ENCODE measurements at places on chromosomes 3 and 15. TPM values are rescaled to one million over a fixed set of nuclear protein-coding genes. Genes with fewer than 3 reads are reported as not detected.

DNA sequence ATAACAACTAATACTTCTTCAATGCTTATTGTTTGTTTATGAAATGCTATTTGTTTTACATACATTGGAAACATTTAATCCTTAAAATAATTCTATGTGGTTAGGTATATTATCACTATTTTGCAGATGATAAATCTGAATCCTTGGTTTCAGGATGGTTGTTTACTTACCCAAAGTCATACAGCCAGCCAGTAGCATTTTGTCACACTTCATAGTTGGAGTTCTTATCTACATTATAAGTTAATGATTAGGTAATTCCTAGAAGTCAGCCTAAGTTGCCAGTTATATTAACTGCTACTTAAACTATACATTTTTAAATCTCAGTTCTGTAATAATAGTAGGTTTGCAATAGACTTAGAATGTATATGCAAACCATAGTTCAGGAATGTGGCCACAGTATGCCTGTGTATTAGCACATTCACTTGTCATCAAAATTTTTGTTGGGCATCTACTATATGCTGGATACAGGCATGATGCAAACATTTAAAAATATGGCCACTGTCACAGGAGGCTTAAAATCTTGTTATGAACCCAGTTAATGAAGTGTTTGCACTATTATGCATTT is 187.9 kb downstream of the UBE2E2 start:
- no peak overlapping the region for H3K27ac ChIP-seq
- H3K4me3 ChIP-seq: no peak overlapping the region
- H3K27me3 ChIP-seq: no peaks in the 10 kb centered on the region
- no peaks in the 10 kb centered on the region for H3K36me3 ChIP-seq
- H3K4me1 ChIP-seq: peaks cover 3% of the 10 kb centered on the region

- H3K4me3 ChIP-seq: no peak overlapping the region
- no peaks in the 10 kb centered on the region for H3K36me3 ChIP-seq
- H3K4me1 ChIP-seq: no peaks in the 10 kb centered on the region
These were observed 39.7 kb upstream of the GPD1L start for GRCh38 chr3:32066686-32067085.

- DNase-seq: no peak
- no peak overlapping the region for H3K27ac ChIP-seq
- H3K36me3 ChIP-seq: no peaks in the 10 kb centered on the region
- no peaks in the 10 kb centered on the region for H3K4me1 ChIP-seq
These were observed 286.3 kb downstream of the RAP2B start for GRCh38 chr3:153448151-153448829.

Gene MAN2A2
- total RNA-seq: 73.9 TPM

DNA sequence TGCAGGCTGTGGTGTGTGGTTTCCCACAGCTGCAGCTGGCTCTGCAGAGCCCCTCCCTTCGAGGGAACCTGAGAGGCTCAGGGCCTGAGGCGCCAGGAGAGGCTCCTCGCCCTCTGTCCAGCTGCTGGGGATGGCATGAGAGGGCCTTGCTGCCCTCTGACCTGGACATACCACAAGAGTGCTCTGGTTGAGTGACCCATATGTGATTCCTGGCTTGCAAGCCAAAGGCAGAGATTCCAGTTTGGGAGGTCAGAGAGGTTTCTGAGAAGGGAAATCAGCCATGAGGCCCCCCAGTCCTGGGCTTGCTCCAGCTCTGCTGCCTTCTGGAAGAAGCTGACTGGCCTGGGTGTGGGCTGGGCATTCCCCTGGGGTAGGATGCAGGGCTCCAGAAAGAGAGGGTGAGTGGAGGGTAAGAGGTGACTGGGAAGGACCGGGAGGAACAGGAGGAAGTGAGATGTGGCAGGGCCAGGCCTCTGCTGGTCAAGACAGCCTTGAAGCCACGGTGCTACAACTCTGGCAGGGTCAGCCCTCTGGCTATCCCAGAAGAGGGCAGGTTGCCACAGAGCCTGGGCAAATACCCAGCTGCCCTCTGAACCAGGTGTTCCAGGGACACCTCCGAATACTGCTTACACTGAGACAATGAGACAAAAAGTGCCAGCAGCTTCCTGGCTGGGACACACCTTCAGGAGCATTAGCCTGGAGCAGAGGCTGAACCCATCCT is 16.0 kb upstream of the SRP14 start:
- peak overlapping the region; percentile 71 for H3K27ac ChIP-seq
- DNase-seq: no peak
- no peak overlapping the region for H3K4me3 ChIP-seq
- no peaks in the 10 kb centered on the region for H3K36me3 ChIP-seq
- peaks cover 12% of the 10 kb centered on the region for H3K4me1 ChIP-seq
- no peaks in the 10 kb centered on the region for H3K27me3 ChIP-seq

- H3K27me3 ChIP-seq: no peaks in the 10 kb centered on the region
- peaks cover 9% of the 10 kb centered on the region for H3K4me1 ChIP-seq
- no peak overlapping the region for H3K4me3 ChIP-seq
- no peak for DNase-seq
- no peaks in the 10 kb centered on the region for H3K36me3 ChIP-seq
These were observed 332.7 kb upstream of the LRRFIP2 start for GRCh38 chr3:37506956-37507535.

Gene SLC26A6
- total RNA-seq: 7.5 TPM

Gene SGO1
- 9.6 TPM for total RNA-seq

DNA sequence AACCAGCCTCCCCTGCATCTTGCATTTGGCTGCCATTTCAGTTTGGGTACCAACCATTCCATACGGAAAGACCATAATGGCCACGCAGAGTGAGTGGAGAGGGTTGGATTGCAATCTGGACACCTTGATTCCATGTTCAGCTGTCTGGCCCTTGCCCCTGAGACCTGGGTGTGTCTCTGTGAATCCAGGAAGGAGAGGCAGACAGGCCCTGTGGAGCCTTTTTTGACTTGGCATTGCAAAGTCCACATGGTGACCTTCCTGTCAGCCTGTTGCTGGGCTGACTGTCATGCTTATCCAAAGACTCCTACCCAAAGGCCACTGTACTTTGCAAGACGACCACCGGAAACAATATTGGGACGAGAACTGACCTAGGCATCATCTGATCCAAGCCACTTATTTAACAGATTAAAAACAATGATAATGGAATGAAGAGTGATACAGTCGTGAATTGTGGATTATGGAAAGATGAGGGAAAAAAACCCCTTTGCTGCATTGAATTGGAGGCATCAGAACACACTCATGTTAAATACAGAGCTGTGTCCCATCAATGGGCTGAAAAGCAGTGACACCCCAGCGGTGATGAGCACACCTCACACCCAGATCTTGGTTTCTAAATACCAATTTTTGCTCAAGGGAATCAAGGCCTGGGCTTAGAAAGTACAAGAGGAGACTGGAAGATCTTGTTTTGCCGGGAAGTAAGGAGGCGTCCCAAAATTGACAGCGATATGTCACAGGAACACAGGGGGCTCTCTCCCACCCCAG is 86.0 kb downstream of the LRRK1 start:
- no peak overlapping the region for H3K4me3 ChIP-seq
- H3K36me3 ChIP-seq: no peaks in the 10 kb centered on the region
- H3K4me1 ChIP-seq: peaks cover 10% of the 10 kb centered on the region
- no peak overlapping the region for H3K27ac ChIP-seq
- H3K27me3 ChIP-seq: no peaks in the 10 kb centered on the region

GRCh38 chr15:100095541-100096247 is 246.1 kb downstream of the ADAMTS17 start:
- no peaks in the 10 kb centered on the region for H3K27me3 ChIP-seq
- H3K4me3 ChIP-seq: no peak overlapping the region
- no peaks in the 10 kb centered on the region for H3K4me1 ChIP-seq
- no peak overlapping the region for H3K27ac ChIP-seq

- H3K27ac ChIP-seq: no peak overlapping the region
- DNase-seq: no peak
- H3K36me3 ChIP-seq: no peaks in the 10 kb centered on the region
- no peak overlapping the region for H3K4me3 ChIP-seq
- no peaks in the 10 kb centered on the region for H3K27me3 ChIP-seq
These were observed 12.9 kb downstream of the CRABP1 start for GRCh38 chr15:78353093-78353492.

DNA sequence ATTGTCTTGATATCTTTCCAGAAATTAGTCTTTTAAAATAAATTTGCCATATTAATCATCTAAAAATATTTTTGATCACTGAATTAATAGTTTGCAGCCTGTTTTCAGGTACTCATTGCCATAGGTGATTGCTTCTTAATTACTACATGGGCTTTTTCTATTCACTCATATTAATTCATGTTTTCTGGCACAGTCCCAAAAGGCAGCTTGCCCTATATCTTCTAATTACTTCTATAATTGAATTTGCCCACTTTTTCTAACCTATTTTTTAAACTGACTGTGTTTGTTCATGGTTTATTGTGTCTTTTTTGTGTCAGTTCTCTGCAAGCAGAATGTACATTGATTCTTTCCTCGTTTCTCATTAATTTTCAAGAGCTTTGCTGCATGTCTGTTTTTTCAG is 85.7 kb upstream of the SOX2 start:
- no peak overlapping the region for H3K4me3 ChIP-seq
- no peak for DNase-seq
- H3K27ac ChIP-seq: no peak overlapping the region

DNA sequence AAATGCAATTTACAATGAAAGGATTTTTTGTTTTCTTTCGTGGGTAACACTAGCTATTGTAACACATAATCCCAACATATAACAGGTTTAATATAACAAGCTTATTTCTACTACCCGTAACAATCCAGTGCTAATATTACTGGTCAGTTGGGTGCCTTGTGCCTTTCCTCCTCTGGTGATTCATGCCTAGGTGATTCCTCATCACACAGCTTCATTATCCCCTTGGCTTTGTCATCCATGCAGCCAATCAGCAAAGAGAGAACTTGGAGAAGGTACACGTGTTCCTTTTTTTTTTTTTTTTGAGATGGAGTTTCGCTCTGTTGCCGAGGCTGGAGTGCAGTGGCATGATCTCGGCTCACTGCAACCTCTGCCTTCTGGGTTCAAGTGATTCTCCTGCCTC is 30.7 kb downstream of the CHST14 start:
- no peaks in the 10 kb centered on the region for H3K27me3 ChIP-seq
- H3K27ac ChIP-seq: no peak overlapping the region
- H3K4me3 ChIP-seq: no peak overlapping the region
- no peak for DNase-seq
- no peaks in the 10 kb centered on the region for H3K4me1 ChIP-seq

- peaks cover 13% of the 10 kb centered on the region for H3K4me1 ChIP-seq
- no peak overlapping the region for H3K4me3 ChIP-seq
- H3K27ac ChIP-seq: no peak overlapping the region
- H3K36me3 ChIP-seq: no peaks in the 10 kb centered on the region
These were observed 89.0 kb upstream of the TPM1 start for GRCh38 chr15:62953496-62954045.

DNA sequence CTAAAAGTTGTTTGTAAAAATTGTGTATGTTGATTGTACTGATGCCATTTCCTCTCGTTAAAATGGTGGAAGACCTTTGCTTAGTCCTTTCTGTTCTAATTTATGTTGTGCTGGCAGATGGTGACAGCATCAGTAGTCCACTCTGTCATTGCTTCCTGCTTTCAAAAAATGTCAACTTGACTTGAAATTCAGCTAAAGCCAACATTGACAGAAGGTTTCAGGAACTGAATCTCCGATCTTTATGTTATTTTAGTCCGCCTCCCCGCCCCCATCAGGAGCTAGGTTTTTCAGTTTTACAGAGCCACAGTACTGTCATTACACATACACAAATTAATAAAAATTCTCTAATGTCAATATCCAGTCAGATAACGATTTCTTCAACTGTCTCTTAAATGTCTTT is 1.5 kb downstream of the CEP63 start:
- no peaks in the 10 kb centered on the region for H3K36me3 ChIP-seq
- H3K27ac ChIP-seq: no peak overlapping the region
- peaks cover 31% of the 10 kb centered on the region for H3K4me1 ChIP-seq
- no peak for DNase-seq

GRCh38 chr3:164095279-164095678 is 983.0 kb downstream of the SI start:
- H3K4me1 ChIP-seq: no peaks in the 10 kb centered on the region
- H3K27me3 ChIP-seq: no peaks in the 10 kb centered on the region
- DNase-seq: no peak
- H3K4me3 ChIP-seq: no peak overlapping the region
- H3K27ac ChIP-seq: no peak overlapping the region

Gene RTP1
- not detected for total RNA-seq

DNA sequence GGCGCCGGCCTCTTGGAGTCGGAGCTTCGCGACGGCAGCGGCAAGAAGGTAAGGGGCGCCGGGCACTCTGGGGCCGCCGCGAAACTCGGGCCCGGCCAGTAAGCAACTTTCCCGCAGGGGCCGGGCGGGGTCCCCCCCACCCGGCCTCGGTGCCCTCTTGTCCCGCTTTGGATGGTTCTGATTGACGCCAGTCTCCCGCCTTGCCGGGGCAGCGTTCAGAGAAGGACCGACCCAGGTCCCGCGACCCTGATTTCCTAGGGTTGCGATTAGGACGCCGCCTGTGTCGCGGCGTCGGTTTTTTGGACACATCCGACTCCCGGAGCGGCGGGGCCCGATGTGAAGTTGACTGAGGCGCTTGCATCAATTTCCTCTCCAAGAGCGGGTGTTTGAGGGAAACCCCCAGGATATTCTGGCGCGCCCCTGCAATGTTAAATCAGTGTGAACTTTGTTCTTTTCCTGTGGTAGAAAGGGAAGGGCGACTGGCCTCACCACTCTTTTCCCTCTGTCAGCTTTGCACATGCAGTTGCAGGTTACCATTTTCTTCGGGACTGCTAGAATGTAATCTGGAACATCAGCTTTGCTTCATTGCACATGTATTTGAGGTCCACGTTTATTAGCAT is 755 bp downstream of the PDE8A start:
- peaks cover 34% of the 10 kb centered on the region for H3K4me1 ChIP-seq
- H3K27me3 ChIP-seq: no peaks in the 10 kb centered on the region
- no peaks in the 10 kb centered on the region for H3K36me3 ChIP-seq
